ENCODE measurements at places on chromosomes 5 and 9.

DNA sequence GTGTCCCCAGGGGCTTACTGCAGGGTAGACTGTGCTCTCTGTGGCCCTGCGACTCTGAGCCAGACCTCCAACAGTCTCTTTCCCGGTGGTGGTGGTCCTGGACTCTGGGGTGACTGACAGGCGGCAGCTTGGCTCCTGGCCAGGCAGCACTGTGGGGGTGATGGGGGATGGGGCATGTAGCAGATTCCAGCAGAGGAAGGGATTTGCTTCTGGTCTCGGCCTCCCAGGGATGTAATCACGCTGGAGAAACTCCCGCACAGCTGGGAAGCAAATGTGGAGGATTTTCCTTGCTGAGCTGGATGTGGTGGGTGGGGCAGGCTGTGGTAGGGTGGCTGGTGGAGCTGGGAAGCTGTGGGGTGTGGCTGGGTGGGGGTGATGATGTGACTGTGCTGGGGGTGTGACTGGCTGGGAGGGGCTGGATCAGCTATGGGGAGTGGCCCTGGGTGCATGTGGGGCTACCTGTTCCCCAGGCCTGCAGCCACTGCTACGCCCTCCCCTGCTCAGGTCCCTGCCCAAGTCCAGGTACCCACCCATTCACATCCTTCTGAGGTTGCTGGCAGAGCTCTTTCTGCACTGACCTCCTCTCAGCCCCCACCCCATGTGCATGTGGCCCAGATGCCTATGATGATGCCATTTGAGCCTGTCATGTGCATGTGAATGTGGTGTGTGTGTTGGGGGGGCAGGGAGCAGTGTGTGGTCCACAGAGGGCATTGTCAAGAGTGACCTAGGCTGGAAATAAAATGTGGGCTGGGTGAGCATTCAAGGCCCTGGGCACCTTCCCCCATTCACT is 3.8 kb downstream of the NDST1 start:
- peak; percentile 65 for DNase-seq

GRCh38 chr5:34660444-34660843 is 4.3 kb downstream of the RAI14 start:
- DNase-seq = no peak

DNA sequence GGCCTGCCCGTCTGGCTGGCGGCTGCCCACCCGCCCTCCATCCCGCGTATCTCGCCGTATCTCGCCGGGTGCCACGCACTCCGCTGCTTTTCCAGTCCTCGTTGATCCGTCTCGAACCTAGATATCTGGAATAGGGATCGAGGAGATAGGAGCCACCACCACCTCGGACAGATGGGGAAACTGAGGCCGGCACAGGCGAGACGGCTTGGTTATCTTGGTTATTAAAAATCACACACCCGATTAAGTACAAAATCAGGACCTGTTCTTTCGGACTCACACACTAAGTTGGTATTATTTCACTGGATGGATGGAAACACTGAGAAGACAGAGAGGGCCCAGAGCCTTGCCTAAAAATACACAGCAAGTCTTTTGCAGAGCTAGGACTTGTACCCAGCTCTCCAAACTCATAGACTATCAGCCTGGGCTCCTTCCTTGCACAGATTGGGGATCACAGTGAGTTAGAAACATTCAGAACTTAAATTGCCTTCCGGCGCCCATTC is 678 bp downstream of the SLC26A2 start:
- DNase-seq = no peak

- DNase-seq = peak; percentile 86
Measured at GRCh38 chr5:109410389-109411148, 795 bp upstream of the PJA2 start.

GRCh38 chr5:146703499-146703898 is 175.1 kb downstream of the PPP2R2B start:
- no peak for DNase-seq

GRCh38 chr5:156624686-156625085 is 225.4 kb upstream of the PPP1R2B start:
- DNase-seq = no peak

- DNase-seq = no peak
Measured at GRCh38 chr9:86075132-86076109, 23.9 kb downstream of the GOLM1 start.

DNA sequence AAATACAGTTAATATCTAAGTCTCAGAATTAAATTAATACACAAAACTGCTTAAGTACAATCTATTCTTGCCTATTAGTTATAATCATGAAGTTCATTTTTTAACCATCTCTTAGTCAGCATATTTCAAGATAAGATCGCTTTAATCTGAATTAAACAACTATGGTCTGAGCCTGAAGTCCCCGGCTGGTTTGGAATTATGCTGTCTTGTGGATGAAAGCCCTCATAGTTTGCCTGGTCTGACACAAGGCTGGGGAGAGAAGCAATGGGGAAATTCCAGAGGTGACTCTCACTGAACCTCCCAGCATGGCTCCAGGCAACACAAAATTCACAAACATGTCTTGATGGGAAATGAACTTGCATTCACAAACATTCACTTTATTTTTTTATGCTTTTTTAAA is 28.0 kb upstream of the GRAMD2B start:
- no peak for DNase-seq

DNA sequence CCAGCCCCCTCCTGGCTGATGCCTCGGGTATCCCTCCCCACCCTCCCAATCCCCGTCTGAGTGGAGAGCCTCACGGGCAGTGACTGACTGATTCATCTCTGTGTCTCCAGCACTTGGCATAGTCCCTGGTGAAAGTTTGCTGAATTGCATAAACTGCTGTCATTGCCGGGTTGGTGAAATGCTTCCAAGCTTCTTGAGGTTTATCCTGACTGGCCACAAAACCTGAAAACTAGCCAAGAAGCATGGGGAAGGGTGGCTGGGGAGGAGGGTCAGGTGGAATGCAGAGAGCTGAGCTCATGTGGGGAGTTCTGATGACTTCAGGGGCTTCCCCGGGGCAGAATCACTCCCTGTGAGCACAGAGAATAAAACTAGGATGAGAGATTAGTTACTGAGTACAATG is 56.9 kb upstream of the GGTA1 start:
- no peak for DNase-seq

All from brain (organoid and tissue), 16 donors.